ENCODE measurements at places on chromosomes 1 and 21. TPM values are rescaled to one million over a fixed set of nuclear protein-coding genes. Genes with fewer than 3 reads are reported as not detected.
A peak's percentile ranks its signal among the peaks of the same experiment; 100 is the strongest.

DNA sequence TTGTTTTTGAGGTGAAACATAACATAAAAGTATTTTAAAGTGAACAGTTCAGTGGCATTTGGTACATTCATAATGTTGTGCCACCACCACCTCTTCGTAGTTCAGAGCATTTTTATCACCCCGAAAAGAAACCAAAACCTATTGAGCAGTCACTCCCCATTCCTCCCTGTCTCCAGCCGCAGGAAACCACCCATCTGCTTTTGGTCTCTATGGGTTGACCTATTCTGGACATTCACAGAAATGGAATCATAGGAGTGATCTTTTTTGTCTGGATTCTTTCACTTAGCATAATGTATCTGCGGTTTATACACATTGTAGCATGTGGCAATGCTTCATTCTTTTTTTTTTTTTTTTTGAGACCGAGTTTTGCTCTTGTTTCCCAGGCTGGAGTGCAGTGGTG is 141.2 kb downstream of the VPS13D start:
- no peak for DNase-seq
- no peaks in the 10 kb centered on the region for H3K27me3 ChIP-seq
- no peak overlapping the region for H3K4me3 ChIP-seq
- H3K27ac ChIP-seq, result no peak overlapping the region
- H3K36me3 ChIP-seq, result peaks cover 44% of the 10 kb centered on the region

DNA sequence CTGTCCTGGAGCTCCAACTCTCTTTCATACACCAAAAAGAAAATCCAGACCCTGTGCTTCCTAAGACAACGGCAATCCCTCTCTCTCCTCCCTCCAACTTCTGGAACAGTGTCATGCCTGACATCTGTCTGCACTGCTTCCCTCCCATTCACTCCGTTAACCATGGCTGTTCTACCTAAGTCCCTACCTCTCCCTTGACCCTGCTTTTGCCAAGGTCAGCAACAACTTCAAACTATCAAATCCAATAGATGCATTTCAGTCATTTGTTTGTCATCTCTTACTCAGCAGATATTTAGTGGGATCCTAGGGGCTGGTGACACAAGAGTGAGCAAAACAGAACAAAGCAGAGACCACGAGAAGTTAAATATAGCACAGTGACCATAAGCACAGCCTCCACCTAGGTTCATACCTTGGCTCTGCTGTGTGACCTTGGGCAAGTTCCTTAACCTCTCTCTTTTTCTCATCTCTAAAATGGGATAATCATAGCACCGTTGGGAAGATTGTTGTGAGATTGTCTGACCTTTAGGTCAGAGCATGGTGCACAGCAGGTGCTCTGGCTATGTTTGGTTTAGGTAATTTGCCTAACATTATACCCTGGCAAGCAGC is 88.9 kb downstream of the TMEM53 start:
- H3K36me3 ChIP-seq, result no peaks in the 10 kb centered on the region
- H3K4me3 ChIP-seq, result no peak overlapping the region
- H3K4me1 ChIP-seq, result no peaks in the 10 kb centered on the region
- no peak overlapping the region for H3K27ac ChIP-seq
- H3K27me3 ChIP-seq, result no peaks in the 10 kb centered on the region

DNA sequence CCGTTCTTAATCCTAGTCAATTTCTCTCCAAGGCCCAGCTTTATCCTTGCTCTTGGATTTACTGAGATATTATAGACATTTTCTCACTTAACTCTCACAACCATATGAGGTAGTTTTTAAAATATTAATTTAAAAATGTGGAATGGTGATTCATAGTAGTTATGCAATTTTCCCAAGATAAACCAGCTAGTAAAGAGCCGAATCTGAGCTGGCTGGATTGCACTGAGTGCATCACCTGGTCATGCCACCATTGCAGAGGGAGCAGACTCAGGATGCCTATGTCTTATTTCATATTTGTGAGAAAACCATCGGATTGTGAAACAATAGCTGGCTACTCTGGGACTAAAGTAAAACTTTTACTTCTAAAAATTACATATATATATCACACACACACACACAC is 494.0 kb downstream of the KCNT2 start:
- no peak overlapping the region for H3K4me3 ChIP-seq
- H3K27me3 ChIP-seq, result no peaks in the 10 kb centered on the region
- no peaks in the 10 kb centered on the region for H3K36me3 ChIP-seq
- H3K4me1 ChIP-seq, result no peaks in the 10 kb centered on the region
- no peak for DNase-seq
- H3K27ac ChIP-seq, result no peak overlapping the region

DNA sequence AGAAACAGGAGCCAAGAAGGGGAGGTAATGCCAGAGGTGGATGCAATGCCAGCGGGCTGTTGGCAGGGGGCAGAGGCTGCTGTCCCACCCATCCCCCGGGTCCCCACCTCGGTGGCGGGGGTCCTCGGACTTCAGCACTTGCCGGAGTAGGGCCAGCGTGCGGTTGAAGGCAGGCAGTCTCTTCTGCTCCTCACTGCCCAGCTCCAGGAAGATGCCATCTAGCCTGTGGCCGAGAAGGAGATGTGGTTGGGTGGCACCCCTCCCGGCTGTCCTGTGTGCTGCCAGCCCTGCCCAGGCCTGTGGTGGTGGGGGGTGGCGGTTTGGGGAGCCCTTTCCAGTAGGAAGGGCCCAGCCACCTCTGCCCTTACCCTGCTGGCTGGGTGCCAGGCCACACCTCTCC is 13.5 kb downstream of the TTC22 start:
- DNase-seq, result no peak
- H3K36me3 ChIP-seq, result peaks cover 2% of the 10 kb centered on the region
- H3K27me3 ChIP-seq, result no peaks in the 10 kb centered on the region
- H3K27ac ChIP-seq, result no peak overlapping the region
- no peak overlapping the region for H3K4me3 ChIP-seq
- H3K4me1 ChIP-seq, result peaks cover 4% of the 10 kb centered on the region

DNA sequence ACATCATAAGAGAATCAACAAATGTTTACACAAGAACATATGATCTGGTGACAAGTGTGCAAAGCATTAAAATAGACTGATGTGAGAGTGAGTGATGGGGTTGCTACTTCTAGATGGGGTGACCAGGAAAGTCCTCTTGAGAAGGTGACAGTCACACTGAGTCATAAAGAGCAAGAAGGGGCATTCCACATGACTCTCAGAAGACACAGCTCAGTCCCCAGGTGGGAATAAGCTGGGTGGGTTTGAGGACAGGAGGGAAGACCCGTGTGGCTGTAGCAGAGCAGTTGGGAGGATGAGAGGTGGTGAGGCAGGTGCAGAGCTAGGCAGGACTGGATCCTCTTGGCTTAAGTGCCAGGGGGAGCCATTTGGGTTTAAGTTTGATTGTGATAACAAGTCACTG is 53.1 kb downstream of the TNR start:
- H3K36me3 ChIP-seq, result no peaks in the 10 kb centered on the region
- H3K4me3 ChIP-seq, result no peak overlapping the region
- peaks cover 12% of the 10 kb centered on the region for H3K27me3 ChIP-seq
- no peaks in the 10 kb centered on the region for H3K4me1 ChIP-seq

GRCh38 chr1:211260141-211261107 is 1.3 kb downstream of the RCOR3 start:
- peak overlapping the region; percentile 86 for H3K27ac ChIP-seq
- H3K4me1 ChIP-seq, result peaks cover 28% of the 10 kb centered on the region
- DNase-seq, result peak; percentile 60
- no peaks in the 10 kb centered on the region for H3K27me3 ChIP-seq
- H3K36me3 ChIP-seq, result peaks cover 9% of the 10 kb centered on the region
- H3K4me3 ChIP-seq, result peak overlapping the region; percentile 90

GRCh38 chr1:58789322-58789856 is 5.5 kb upstream of the JUN start:
- no peak overlapping the region for H3K4me3 ChIP-seq
- H3K36me3 ChIP-seq, result peaks cover 25% of the 10 kb centered on the region
- H3K27me3 ChIP-seq, result no peaks in the 10 kb centered on the region
- DNase-seq, result no peak
- H3K4me1 ChIP-seq, result peaks cover 37% of the 10 kb centered on the region

The SLC16A4 gene
- total RNA-seq, result 0.39 TPM

The OR6K3 gene
- total RNA-seq, result not detected

The GNG5 gene
- total RNA-seq, result 107 TPM

Measured in activated T-helper 1 cell treated with anti-CD3 and anti-CD28 coated beads, Interleukin-12 subunit alpha, Interleukin-12 subunit beta, Interleukin-2, Interleukin-4 antibody, amounts not matched to agents 30 ng/mL and 10 ng/mL and 1 ng/mL, durations not matched to agents 14 hours and 24 hours and 36 hours (primary cell).